ENCODE measurements at places on chromosomes 2 and 18.

- DNase-seq: no peak
These were observed 163.2 kb upstream of the TPO start for GRCh38 chr2:1249897-1250687.

DNA sequence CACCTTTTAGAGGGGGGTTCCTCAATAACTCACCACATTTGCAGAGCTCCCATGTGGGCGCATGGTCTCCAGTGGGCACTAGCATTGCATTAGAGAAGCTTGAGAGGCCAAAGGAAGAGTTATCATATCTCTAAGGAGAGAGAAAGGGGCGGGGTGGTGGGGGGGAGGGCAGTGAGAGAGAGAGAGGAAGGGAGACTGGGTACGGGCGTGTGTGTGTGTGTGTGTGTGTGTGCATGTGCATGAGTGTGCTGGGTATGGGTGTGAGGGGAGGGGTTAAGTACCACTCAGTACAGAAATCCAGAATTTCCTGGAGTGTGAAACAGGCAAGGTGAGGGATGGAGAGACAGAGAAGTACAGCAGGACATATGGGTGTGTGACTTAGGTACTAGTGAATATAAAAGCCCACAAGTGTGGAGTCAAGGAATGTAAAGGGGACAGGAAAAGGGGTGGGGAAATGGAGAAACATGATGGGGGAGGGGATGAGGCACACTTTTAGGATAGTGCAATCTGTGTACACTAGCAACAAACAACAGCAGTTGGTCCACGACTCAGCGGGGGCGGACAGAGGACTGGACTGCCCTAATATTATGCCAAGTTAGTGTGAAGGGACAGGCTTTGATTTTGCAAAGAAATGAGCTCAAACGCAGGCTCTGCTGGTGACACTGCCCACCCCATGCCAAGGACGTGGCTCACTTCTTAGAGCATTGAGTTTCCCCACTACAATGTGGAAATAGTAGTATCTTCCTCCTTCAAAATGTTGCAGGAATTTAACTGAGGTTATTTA, 91.3 kb downstream of the SPRED2 start:
- no peak for DNase-seq

DNA sequence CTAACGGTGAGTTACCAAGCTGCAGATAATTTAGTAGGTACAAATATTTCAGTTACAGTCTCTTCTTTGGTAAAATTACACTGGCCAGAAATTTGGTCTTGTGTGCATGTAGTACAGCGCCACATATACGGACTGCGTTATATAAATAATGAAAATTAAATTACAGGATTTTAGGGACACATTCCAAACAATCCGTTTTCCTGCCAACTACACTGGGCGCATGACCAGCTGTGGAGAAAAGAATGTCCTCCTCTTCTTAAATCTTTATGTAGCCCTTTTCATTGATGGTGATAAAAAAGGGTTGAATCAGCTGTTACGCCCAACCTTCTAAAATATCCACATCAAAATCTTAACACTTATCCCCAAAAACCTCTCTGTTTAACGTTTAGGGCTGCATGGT, 37.5 kb downstream of the TCF4 start:
- DNase-seq: no peak

DNA sequence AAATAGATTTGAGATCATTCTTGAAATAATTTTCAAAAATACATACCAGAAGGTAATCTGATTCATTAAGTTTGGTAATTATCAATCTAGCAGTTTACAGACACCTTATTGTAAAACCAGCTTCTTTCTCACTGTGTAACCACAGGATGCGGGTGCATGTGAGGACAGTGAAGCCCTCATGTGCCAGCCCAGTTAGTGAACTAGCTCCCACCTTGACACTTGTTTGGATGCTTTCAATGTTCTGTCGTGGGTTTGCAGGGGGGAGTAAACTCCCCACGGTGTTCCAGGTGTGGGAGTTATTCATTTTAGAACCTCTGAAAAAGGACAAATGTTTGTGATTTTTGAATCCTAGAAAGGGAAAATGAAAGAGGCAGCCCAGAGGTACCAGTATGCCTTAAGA, 59.0 kb downstream of the WDSUB1 start:
- no peak for DNase-seq

GRCh38 chr2:224884188-224884587, 158.1 kb downstream of the DOCK10 start:
- DNase-seq: no peak

- peak; percentile 73 for DNase-seq
These were observed 1.7 kb upstream of the FOSL2 start for GRCh38 chr2:28390746-28391563.

- DNase-seq: peak; percentile 56
These were observed at the start of gene ZNF804A for GRCh38 chr2:184598316-184599053. Gene ZNF804A (plus strand): TSS chr2:184598529. CDS start chr2:184598960, 431 bp downstream.

DNA sequence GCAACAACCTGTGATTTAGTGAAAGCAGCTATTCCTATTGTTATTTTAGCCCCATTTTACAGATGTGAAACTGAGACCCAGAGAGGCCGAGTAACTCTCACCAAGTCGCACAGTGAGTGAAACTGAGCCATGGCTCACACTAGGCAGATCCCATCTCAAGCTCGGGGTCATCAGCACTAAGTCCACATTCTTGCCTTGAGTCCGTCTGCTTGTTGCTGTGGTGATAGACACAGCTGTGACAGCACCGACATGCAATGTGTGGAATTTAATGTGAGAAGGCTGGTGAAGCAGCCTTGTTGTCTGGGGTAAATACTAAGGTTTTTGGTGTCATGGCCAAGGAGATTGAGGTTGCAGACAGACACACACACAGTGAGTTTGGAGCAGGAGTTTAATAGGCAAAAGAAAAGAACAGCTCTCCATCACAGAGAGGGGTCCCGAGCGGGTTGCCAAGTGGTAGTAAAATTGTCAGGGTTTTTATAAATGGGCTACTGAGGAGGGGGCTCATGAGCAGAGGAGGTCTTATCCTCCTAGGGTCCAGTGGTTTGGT, 40.2 kb upstream of the GMCL1 start:
- no peak for DNase-seq

GRCh38 chr18:37571266-37571665, 5.7 kb upstream of the CELF4 start:
- no peak for DNase-seq

DNA sequence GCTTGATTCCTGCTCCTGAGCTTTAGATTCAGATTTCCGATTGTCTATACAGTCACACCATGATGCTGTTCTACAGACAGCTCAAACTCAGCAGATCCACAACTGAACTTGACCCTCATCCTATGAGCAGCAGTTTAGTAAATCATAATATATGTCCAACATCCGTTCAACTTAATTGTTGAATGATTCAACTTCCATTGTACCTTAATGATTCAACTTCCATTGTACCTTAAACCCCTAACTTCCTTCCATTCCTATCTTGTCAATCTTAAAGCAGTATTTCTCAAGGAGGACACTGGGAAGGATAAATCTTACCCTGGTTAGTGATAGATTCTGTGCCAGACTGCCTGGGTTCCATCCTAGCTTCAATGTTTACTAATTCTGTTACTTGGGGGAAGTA, 60.1 kb downstream of the PIGN start:
- no peak for DNase-seq

- DNase-seq: no peak
These were observed 89.3 kb downstream of the TRIP12 start for GRCh38 chr2:229832510-229832898.
